ENCODE measurements at places on chromosomes 3 and 15.

- DNase-seq = no peak
Measured at GRCh38 chr3:154011036-154011435, 110.2 kb upstream of the ARHGEF26 start.

GRCh38 chr3:95302044-95302443, 1239.2 kb downstream of the NSUN3 start:
- no peak for DNase-seq

GRCh38 chr3:57436195-57436761, 107.9 kb downstream of the DNAH12 start:
- no peak for DNase-seq

DNA sequence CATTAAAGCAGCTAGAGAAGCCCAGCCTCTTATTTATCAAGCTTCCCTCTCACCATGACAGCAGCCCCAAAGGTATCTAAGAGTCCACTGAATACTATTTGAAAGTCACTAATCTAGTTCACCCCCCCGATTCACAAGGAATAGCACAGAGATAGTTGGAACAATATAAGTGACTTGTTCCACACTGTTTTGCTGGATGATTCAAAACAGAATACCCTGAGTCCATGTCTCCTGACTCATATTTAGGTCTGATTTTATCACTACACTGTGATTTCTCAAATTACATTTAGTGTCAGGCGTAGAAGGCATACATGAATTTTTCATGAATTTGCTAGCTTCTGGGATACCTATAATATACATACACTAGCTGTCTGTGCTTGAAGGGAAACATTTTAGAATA, 18.7 kb upstream of the EOGT start:
- DNase-seq = no peak

DNA sequence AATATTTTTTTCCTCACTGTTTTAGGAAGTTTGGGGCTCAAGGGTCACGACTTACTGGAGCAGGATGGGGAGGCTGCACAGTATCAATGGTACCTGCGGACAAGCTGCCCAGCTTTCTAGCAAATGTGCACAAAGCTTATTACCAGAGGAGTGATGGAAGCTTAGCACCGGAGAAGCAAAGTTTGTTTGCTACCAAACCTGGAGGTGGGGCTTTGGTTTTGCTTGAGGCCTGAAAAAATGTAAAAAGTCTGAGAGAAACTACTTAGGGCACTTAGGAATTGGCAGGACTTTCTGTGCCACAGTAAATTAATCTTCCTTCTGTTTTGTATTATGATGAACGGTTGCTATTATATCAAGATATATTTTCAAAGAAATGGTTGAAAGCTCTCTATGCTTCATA, 95.1 kb upstream of the FGF7 start:
- DNase-seq = no peak

- DNase-seq = no peak
Measured at GRCh38 chr3:39222939-39223338, 30.5 kb upstream of the XIRP1 start.

- DNase-seq = no peak
Measured at GRCh38 chr15:71730277-71731144, 79.8 kb upstream of the NR2E3 start.

DNA sequence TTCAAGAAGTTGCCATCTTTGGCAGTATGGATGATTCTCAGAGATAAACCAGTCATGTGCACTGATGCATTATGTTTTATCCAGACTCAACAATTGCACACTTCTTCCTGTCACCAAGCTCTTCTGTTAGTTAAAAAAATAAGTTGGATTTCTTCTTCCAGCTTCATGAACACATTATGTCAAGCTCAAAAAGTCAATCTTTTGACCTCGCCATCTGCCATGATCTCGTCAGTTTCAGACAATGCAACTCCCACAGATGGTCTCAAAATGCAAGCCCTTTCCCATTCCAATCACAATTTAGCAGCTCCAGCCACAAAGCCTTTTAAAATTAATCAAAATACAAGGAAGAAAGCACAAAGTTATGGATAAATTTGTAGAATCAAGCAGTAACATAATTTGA, 42.8 kb downstream of the TFDP2 start:
- DNase-seq = no peak

GRCh38 chr15:67152429-67152828, 87.0 kb downstream of the SMAD3 start:
- DNase-seq = no peak

DNA sequence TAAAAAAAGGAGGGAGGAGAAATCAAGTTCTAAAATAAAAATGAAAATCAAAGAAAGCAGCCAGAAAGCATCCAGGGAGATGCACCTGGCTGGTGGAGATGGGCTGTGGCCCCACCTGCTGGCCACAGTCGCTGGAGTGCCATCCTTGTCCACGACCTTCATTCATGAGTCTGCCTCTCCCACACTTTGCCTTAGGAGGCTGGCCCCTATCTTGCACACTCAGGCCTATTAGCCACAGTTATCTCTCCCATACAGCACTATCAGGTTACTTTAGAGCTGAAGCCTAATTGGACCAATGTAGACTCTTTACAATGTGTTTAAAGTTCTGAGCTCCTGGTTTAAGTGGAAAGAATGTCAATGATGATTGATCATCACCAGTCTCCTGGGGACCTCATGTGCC, 392.0 kb upstream of the RORA start:
- peak; percentile 8 for DNase-seq

GRCh38 chr3:98784042-98784441, 20.9 kb downstream of the ST3GAL6 start:
- DNase-seq = no peak

GRCh38 chr3:44954304-44954703, 21.7 kb downstream of the ZDHHC3 start:
- DNase-seq = no peak

DNA sequence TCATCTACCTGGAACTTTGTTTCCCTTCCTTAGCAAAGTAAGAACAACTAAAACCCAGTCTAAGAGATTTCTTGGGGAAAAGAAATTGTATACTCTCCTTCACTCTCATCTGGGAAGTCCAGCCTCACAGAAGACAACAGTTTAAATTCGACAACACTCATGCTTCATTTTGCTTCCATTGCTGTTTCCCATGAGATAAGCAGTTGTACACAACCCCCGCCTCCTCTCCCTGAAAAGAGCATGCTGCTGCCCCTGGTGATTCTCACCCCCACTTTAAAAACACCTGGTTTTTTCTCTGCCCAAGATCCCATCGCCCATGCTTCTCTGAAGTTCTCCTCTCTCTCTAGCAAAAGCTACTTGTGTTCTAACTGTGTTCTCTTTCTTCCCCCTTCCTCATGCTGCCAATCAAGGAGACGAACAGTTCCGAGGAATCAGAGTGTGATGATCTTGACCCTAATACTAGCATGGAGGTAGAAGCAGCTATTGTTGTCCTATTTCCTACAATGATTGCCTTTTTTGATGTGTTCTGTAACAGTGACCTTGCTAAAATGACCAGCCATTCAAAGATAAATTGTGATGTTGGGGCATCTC, 51.1 kb upstream of the UMPS start:
- DNase-seq = no peak

DNA sequence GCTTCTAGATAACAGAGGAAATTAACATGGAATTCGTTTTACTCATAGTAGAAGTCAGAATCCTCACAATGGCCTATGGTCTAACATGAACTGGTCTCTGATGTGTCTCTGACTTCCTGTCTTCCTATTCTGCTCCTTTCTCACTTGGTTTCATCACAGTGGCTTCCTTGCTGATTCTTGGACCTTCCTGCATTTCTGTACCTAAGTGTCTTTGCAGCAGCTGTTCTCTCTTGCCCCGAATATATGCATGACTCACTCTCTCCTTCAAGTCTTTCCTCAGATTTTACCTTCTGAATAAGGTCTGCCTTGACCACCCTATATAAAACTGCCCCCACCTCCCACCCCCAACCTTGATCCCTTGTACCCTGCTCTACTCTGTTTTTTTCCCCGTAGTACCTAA, 14.1 kb downstream of the ARL13B start:
- no peak for DNase-seq
